ENCODE measurements at places on chromosomes 2 and 18.

- DNase-seq, result no peak
Observed at GRCh38 chr2:189506514-189506976, 65.3 kb downstream of the WDR75 start.

- DNase-seq, result no peak
Observed at GRCh38 chr18:23200756-23201155, 65.5 kb downstream of the CABLES1 start.

GRCh38 chr18:54775686-54776085 lies 52.6 kb upstream of the RAB27B start:
- no peak for DNase-seq

GRCh38 chr2:182435754-182436153 lies 8.9 kb upstream of the PDE1A start:
- no peak for DNase-seq

GRCh38 chr2:180656455-180656847 lies 324.0 kb upstream of the UBE2E3 start:
- peak; percentile 61 for DNase-seq

DNA sequence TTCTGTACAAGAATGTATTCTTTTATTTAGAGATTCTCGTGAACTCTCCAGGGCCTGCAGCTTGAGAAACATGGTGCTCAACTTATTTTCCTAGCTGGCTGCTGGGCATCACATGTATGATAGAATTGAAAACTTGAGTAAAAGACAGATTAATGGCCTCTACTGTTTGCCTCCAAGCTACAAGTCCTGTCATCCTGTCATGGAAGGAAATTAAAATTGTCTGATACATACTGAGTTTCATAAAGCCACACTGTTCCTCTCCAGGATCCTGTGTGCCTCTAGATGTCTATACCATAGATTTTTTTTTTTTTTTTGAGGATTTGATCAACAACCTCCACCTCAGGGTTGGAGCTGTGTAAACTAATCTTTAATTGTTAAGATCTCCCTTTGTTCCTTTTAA lies 38.5 kb downstream of the UPP2 start:
- no peak for DNase-seq

DNA sequence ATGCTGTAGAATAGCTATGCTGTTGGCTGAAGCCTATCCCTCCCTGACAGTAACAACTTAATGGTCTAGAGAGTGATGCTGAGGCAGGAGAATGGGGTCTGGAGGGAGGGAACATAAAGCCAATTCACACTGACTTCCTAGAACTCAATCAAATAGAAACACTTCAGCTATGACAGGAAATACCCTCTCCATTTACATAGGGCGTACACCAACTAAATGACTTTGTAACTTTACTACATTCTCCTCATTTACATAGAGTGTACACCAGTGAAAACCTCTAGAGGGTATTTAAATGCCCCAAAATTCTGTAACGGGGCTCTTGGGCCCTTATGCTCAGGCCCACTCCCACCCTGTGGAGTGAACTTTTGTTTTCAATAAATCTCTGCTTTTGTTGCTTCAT lies 41.5 kb downstream of the YPEL5 start:
- DNase-seq, result no peak

DNA sequence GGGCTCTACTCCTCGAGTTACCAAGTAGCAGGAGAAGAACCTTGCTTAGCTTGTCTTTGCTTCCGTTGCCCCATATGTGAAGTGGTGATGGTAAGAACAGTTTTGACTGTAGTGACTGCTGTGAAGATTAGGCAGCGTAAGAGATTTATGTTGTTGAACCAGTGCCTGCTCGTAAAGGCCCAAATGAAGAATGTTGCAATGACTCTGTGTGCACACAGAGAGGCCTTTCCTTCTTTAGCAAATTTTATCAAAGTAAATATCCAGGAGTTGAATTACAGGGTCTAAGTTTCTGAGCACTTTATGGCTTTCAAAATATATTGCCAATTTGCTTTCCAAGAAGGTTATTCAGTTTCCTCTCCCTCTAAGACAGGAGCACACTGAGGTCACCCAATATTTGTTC lies 14.5 kb downstream of the NTSR2 start:
- DNase-seq, result no peak

DNA sequence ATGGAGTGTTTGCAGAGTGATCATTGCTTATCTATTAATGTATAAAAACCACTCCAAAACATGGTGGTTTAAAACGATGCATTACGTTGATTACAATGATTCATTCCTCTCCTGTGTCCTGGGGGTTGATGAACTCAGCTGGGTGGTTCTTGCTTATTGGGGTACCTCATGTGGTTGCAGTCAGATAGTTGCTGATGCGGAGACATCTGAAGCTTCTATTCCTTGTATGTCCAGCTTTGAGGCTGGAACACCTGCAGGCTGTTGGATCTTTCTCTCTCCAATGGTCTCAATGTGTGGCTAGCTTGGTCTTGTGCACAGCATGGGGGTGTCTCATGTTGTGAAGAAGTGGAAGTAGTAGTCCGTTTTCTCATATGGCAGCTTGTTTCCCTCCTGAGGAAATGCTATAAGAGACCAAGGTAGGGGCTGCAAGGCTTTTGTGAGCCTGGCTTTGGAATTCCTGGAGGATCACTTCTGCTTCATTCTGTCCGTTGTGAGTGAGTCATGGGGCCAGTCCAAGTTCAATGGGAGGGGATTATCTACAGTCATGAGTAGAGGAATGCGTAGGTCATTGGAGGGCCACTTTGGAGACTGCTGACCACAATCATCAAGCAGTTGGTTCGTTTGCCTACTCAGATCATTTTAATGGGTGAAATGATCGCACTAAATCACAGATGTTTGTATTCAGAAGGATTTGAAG lies 601.0 kb downstream of the SLC4A3 start:
- peak; percentile 59 for DNase-seq

GRCh38 chr2:217611626-217612127 lies 391.1 kb downstream of the TNS1 start:
- DNase-seq, result no peak

DNA sequence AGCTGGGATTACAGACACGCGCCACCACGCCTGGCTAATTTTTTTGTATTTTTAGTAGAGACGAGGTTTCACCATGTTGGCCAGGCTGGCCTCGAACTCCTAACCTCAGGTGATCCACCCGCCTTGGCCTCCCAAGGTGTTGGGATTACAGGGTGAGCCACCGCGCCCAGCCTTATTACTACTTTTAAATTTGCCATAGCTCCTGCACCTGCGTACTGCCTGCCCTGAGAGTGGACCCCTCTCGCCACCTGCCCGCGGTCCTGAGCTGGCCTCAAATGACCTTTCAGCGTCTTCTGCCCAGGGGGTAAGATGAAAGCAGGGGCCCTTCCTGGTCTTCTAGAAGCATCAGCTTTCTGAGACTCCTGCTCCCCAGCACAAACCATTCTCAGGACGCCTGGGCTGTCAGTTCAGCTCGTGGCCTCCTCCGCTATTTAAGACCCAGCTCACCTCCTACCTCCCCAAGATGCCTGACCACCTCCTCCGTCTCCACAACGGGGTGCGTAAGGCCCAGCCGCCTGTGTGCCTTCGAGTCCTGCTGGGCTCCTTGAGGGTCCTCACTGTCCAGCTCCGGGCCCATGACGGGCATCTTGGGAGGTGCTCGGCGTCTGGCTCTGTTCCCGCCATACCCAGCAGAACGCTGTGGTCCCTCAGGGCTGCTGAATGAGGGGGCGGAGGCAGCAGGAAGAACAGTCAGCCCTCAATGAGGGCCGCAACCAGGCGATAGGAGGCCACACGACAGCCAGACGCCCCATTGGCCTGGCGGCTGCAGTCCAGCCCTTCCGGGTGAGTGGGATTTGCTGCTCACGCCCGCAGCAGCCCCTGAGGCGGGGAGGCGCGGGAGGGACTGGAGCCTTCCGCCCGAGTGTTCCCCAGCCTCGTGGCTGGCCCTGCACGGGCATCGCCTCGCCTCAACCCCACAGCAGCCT lies 266.6 kb downstream of the TFCP2L1 start:
- no peak for DNase-seq

- DNase-seq, result no peak
Observed at GRCh38 chr18:69992776-69993175, 45.1 kb upstream of the CD226 start.

DNA sequence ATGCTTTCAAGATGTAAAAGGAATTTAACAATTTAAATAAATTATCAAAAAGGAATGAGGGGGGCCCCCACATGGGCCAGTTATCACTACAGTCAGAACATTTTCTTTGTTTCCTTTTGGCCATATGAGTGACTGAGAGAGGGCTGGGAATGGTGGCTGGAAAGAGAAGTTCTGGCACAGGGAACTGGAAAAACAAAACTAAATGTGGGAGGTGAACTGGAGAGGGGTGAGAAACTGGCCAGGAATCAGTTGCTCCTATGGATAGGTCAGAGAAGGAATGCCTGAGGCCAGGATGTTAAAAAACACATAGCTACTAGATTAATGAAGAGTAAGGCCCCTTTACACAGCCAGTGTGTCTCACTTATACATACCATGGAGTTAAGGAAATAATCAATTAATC lies 121.0 kb downstream of the RBMS1 start:
- no peak for DNase-seq

DNA sequence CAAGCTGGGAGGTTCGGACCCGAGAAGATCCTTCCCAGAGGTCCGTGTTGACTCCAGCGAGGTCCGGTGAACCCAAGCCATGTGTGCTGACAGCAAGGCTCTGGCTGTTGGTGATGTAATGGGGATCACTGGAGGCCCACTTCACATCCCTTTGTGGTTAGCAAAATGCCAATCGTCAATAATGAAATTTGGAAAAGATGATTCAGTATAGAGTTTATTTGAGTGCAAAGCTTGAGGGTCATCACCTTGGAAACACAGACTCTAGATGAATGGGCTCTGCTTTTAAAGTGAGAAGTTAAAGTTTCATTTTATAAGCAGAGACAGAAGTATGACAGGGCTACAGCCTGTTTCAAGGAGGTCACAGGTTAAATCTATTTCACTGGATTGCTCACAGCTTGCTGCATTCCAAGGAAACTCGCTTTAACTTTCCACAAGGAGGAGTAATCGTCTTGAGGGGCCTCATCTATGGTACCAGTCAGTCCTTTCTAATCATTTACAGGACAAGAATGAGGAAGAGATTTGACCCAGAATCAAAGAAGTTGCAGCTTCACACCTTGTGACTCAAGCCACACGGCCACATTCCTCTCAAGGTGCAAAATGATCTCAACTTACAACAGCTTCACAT lies 140.5 kb downstream of the TPO start:
- DNase-seq, result no peak

- DNase-seq, result no peak
Observed at GRCh38 chr18:37524139-37524497, 41.5 kb downstream of the CELF4 start.

DNA sequence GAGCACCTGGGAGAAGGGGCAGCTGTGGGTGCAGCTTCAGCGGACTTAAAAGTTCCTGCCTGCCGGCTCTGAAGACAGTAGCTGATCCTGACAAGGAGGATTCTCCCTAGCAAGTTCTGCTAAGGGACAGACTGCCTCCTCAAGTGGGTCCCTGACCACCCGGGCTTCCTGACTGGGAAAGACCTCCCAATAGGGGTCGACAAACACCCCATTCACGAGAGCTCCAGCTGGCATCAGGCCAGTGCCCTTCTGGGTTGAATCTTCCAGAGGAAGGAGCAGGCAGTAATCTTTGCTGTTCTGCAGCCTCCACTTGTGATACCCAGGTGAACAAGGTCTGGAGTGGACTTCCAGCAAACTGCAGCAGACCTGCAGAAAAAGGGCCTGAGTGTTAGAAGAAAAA lies 632.9 kb downstream of the CCDC85A start:
- DNase-seq, result no peak

GRCh38 chr2:216503159-216503629 lies 4.5 kb downstream of the RPL37A start:
- DNase-seq, result no peak

- DNase-seq, result no peak
Observed at GRCh38 chr2:128237081-128237534, 81.6 kb downstream of the HS6ST1 start.

DNA sequence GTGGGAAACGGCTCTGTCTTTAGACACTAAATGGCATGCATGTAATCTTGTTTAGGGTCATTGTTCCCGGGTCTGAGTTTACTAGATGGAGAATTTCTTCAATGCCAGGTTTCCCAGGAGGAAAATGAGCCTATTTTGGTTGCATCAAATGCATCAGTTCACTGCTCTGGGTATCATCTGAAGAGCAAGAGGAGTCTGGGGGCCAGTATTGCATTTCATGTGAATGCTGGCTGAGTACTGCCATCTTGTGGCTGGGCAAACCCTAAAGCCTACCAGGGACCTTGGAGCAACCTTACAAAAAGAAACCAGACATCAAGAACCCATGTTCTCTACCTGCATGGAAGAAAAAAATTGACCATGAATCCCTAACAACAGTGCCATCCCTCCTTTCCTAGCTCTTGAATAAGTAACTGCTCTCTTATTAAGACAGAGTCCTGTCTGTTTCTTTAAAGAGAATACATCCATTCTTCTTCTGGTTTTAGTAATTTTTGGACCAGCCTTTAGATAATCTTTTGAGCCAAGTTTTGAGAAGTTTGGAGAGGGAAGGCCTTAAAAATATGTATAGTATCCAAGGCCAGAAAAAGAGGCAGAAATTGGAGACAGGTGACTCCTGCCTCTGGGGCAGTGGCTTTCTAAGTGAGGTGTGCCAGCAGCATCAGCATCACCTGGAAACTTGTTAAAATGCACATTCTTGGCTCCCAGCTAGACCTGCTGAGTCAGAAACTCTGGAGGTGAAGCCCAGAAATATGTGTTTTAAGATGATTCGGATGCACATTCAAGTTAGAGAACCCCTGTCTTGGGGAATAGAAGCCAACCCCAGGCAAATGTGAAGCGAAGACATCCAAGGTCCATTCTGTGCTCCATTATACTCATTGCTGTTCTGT lies 261.0 kb upstream of the CXCR4 start:
- peak; percentile 45 for DNase-seq

- no peak for DNase-seq
Observed at GRCh38 chr2:150140777-150141176, 346.7 kb downstream of the RND3 start.

DNA sequence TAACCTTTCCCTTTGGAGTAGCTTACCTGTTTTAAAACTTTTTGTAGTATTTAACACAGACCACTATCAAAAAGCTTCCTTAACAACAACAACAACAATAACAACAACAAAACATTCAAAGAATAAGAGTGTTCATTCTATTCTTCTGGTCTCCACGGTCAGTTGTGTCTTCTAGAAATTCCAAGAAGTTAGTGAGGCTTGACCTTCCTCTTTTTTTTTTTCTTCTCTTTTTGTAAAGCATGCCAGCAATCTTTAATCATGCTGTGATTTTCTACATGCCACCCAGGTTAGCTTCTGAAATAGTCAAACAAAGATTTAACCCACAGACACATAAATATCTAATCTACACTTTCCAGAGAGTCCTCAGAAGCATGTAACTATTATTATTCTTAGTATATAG lies 28.4 kb upstream of the KLHL14 start:
- DNase-seq, result no peak

- no peak for DNase-seq
Observed at GRCh38 chr2:223117533-223117932, 65.5 kb downstream of the KCNE4 start.

Measured in Panc1 (cell line).